ENCODE measurements at places on chromosomes 7 and 10.

- DNase-seq: no peak
Observed at GRCh38 chr7:128940494-128941322, 3.0 kb downstream of the IRF5 start.

DNA sequence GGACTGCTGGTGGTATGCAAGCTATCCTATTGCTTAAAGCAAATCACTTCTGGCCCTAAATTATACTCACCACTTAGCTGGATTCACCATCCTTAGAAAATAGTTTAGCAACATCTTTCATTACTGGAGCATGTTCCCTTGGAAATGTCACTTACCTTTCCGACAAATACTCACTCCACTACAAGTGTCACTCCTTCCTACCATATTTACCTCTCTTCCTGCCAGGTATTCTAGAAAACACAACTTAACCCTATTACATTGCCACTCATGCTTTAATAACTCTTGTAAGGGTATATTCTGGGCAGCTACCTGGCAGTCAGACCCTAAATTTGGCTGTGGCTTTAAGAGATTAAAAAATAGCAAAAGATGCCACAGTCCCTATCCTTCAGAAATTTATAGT, 37.5 kb upstream of the CTNNA3 start:
- no peak for DNase-seq

DNA sequence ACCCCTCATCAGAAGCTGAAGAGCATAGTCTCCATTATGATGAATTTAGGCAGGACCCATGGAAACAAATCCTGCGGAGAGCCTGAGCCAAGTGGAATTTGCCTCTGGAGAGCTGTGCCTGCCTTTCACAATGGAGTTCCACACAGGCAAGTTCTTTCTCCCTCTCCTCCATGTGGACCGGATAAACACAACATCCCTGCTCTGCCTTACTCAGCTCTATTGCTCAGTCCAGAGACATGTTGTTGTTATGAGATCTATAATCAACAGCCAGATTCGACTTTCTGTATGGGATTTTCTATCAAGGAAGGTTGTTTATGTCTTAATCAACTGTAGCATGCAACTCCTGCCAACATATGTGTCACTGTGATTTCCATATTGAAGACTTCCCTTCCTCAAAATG, 59.5 kb upstream of the ELMO1 start:
- no peak for DNase-seq

DNA sequence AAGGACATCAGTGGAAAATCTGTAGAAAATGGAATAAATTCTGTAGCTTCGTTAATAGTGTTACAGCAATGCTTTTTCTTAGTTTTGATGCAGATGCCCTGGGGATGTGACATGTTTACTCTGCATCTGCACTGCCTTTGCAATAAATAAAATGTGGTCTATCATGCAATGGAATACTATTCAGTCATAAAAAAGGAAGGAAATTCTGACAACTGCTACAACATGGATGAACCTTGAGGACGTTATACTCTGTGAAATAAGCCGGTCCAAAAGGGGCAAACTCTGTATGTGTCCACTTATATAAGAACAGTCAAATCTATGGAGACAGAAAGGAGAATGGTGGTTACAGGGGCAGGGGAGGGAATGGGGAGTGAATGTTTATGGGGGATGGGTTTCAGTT, 13.5 kb downstream of the GRIFIN start:
- DNase-seq: no peak

GRCh38 chr7:112214883-112215282, 8.4 kb downstream of the ZNF277 start:
- no peak for DNase-seq

- no peak for DNase-seq
Observed at GRCh38 chr7:101993311-101993710, 175.9 kb downstream of the CUX1 start.

- no peak for DNase-seq
Observed at GRCh38 chr7:115123441-115123840, 201.5 kb downstream of the MDFIC start.

- no peak for DNase-seq
Observed at GRCh38 chr7:37390114-37390513, 58.5 kb downstream of the ELMO1 start.

GRCh38 chr7:51591223-51591622, 274.6 kb upstream of the COBL start:
- no peak for DNase-seq

DNA sequence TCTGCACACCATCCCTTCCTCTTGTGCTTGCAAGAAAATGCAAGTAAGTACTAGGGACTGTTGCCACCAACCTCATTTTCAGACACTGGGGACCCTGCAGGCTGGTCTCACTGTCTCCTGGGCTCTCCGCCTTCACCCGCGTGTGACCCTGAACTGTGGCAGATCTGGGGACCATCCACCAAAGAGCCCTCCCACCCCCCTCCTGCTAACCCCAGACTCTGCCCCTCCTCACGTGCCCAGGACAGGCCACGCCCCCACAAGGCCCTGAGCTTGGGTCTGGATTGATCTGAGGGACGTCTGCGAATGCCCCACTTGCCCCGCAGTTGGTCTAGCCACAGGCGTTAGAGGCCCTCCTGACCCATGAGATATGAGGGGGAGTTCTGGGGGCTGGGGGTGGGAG, 8.1 kb downstream of the CNPY1 start:
- DNase-seq: no peak

DNA sequence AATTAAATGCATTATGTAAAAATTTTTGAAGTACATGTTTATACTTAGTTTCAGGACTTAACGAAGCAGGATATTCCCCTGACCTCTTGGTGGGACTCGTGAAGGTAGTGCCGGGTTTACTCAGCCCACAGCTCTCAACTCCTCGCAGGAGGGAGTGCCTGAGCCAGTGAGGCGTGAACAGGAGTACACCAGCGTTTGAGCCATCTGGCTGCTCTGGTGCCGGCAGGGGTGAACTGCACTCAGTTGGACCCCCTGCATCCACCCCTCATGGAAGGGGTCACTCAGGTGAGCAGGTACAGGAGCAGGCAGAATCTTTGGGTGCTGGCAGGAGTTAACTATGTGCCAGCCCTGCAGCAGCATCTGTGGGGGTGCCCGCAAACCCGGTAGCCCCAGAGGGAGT, 625.1 kb upstream of the PCDH15 start:
- DNase-seq: no peak

GRCh38 chr10:26479766-26480492, 41.8 kb downstream of the APBB1IP start:
- no peak for DNase-seq

DNA sequence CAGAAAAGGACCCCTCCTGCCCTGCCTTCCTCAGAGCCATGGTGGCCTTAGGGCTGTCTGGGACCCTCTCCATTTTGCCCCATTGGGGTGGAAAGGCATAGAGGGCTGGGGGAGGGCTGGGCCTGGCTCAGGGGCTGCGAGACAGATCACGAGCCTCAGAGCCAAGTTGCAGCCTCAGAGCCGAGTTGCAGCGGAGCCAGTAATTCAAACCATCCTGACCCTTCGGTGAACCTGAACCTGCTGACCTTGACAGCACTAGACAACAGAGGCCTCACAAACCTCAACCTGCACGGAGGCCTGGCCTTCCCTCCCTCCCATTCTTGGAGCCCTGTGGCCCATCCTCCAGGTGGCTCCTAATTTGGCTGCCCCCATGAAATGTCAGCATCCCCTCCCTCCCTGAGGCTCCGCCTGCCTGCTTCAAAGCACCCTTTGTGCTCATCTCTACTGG, 45.4 kb downstream of the PAX2 start:
- DNase-seq: no peak

DNA sequence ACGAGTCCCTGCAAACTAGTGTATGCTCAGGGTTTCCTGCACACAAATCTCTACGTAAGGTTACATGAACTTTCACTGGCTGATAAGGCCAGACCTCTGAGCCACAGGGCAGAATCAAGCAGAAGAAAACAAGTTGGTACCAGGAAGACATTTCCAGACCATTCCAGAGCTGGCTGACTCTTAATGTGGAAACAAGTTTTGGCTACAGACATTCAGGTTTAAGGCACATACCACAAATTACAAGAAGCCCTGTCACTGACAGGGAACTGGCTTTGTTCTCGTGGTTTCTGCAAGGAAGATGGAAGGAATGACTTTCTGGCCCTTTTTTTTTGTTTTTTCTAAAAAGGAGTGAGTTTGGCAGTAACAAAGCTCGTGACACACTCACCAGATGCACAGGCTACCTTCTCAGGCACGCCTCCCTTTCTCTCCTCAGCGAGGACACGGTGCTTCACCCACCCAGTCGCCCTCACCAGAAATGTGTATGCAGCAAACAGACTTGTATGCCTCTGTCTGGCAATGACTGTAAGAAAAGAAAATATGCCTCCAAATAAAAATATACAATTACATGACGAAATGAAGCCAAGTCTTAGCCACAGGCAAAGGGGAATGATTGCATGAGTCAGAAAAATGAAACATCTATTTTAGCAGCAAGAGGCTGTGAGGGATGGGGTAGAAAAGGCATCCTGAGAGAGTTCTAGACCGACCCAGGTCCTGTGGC, 22.6 kb downstream of the PLAC9 start:
- no peak for DNase-seq

- no peak for DNase-seq
Observed at GRCh38 chr10:109894516-109894915, 28.8 kb downstream of the XPNPEP1 start.

GRCh38 chr7:20151708-20152456, 65.3 kb downstream of the MACC1 start:
- DNase-seq: no peak

GRCh38 chr10:131822692-131823245, 78.0 kb upstream of the PPP2R2D start:
- no peak for DNase-seq

GRCh38 chr10:121956111-121957061, 18.6 kb downstream of the NSMCE4A start:
- DNase-seq: no peak

GRCh38 chr7:37927773-37928444, 7.5 kb downstream of the EPDR1 start:
- no peak for DNase-seq

- no peak for DNase-seq
Observed at GRCh38 chr7:159195946-159196345, 51.3 kb upstream of the VIPR2 start.

- no peak for DNase-seq
Observed at GRCh38 chr10:15737656-15738055, 17.9 kb upstream of the ITGA8 start.

- DNase-seq: no peak
Observed at GRCh38 chr7:46015107-46015868, 94.2 kb upstream of the IGFBP3 start.

- DNase-seq: no peak
Observed at GRCh38 chr7:106693677-106694353, 32.9 kb upstream of the CCDC71L start.

GRCh38 chr10:95480901-95481491, 80.2 kb downstream of the SORBS1 start:
- DNase-seq: no peak

GRCh38 chr7:47132471-47132870, 449.4 kb downstream of the TNS3 start:
- DNase-seq: no peak

GRCh38 chr10:72027498-72027897, 60.9 kb downstream of the SPOCK2 start:
- no peak for DNase-seq
